Activated CD4-positive, alpha-beta T cell treated with anti-CD3 and anti-CD28 coated beads, Interleukin-2, amount 50 U/mL, for 1 hour (primary cell): ENCODE measurements at places on chromosomes 6 and 20.
A peak's percentile ranks its signal among the peaks of the same experiment; 100 is the strongest.

GRCh38 chr6:53441761-53442160, 93.0 kb upstream of the ELOVL5 start:
- no peak for DNase-seq

DNA sequence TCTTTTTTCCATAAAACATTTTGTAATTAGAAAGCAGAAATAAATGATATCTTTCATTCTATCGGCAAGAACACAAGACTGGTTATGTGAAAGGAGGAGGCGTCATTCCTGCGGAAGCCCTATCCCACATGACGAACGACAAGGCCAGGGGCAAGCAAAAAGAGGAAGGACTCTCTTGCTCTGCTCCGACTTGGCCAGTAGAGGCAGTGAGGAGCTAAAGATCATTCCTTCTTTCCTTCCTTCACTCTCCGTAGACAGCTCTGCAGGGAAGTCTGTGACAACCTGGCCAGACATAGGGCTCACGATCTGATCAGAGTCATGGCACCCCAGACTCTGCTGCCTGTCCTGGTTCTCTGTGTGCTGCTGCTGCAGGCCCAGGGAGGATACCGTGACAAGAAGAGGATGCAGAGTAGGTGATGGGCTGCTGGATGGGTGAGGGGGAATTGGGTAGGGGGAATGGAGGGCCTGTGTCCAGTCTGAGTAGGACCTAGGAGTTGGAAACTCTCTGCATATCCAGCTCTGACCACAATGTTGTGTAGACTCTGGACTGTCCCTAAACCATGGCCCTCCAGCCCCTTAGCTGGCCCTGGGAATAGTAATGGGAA, at the start of gene WFDC10A:
WFDC10A (plus strand) TSS at position 244 of the 605 bp plus-strand sequence; CDS start at position 319, 75 bp downstream.
- DNase-seq: no peak

DNA sequence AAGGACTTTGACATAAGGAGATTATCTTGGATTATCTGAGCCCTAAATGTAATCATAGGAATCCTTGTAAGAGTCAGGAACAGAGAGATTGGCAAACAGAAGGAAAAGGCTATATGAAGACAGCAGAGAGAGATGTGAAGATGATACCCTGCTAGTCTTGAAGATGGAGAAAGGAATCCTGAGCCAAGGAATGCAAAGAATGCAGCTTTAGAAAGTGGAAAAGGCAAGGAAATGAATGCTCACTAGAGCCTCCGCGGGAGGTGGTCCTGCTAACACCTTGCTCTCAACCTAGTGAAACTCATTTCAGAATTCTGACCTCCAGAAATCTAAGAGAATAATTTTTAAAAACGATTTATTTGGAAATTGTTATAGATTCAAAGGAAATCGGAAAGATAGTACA, 117.1 kb downstream of the TBXT start:
- no peak for DNase-seq

- DNase-seq: no peak
Measured at GRCh38 chr6:145727817-145728388, 7.4 kb downstream of the EPM2A start.

- DNase-seq: peak; percentile 41
Measured at GRCh38 chr6:26187981-26188635, 100.9 kb downstream of the HFE start.

DNA sequence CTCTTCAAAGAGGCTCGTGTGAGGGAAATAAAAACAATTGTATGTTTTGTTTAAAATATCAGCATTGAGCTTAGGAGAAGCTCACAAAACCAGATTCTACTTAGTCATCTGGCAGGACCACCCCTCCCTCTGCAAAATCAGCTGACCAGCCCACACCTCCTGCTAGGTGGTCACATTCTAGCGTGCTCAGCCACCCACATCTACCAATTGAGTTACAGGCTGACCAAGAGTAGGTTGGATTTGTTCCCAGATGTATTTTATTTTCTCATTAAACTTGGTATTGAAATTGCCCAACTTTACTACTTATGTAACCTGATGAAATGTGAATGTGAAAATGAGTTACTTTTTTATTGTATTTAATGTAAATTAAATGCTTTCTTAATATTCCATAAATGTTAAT, 56.2 kb downstream of the SLC22A2 start:
- no peak for DNase-seq

- no peak for DNase-seq
Measured at GRCh38 chr6:79984261-79984660, 20.2 kb upstream of the TTK start.
